ENCODE measurements at places on chromosomes 5 and 9.
A peak's percentile ranks its signal among the peaks of the same experiment; 100 is the strongest.

GRCh38 chr5:10063997-10064396 is 185.7 kb downstream of the ATPSCKMT start:
- no peak for DNase-seq

DNA sequence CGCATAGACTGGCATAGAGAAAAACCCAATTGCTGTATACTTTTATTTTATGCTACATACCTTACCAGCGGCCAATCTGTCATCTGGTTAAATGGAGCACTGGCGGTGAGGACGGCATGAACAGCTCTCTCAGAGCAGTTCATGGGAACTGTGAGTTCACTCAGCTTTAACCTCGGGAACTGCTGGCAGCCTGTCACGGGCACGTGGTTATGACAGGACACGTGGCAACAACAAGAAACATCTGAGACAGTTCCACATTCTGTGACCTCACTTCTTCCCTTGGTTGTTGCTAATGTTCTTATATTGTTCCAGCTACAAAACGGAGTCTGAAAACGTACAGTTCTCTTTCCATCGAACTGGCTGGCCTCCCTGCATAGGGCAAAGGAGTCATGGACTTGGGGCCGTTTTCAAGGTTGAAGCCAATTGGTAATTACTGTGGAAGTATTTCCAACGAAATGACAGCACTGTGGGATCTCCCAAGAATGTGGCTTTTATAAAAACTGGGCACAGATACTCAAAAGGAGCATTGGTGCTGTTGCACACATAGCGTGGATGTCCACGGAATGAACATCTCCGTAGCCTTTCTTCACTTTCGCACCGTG is 246.3 kb upstream of the DAP start:
- no peak for DNase-seq

- DNase-seq, result no peak
Observed at GRCh38 chr9:110316261-110317075, 21.2 kb downstream of the TXNDC8 start.

GRCh38 chr9:79409182-79409823 is 162.5 kb upstream of the TLE4 start:
- no peak for DNase-seq

DNA sequence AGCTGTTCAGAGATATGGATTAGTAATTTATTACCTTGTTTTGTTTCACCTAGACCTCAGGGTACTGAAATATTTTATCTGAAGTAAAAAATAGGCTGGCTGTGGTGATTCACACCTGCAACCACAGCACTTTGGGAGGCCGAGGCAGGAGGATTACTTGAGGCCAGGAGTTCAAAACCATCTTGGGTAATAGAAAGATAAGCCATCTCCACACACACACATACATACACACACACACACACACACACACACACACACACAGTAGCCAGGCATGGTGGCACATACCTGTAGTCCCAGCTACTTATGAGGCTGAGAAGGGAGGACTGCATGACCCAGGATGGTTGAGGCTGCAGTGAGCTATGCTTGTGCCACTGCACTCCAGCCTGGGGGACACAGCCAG is 3.7 kb downstream of the ANXA2R start:
- no peak for DNase-seq

DNA sequence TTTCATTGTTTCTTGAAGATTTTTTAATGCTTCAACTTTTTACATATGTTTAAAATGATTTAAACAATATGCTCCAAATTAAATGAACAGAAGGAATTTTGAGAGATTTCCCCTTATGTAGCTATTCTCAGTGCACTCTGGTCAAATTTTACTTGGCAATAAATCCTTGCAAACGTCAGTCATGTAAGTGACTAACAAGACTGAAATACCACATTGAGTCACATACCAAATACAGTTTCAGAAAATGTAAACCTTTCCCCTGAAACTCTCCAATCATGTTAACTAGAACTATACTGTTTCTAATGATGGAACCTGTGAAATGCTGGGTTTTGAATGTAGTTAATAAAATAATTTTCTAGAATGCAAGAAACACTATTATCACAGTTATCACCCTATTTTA is 29.6 kb downstream of the SAR1B start:
- DNase-seq, result no peak

- no peak for DNase-seq
Observed at GRCh38 chr5:95866435-95867040, 44.0 kb upstream of the GLRX start.

DNA sequence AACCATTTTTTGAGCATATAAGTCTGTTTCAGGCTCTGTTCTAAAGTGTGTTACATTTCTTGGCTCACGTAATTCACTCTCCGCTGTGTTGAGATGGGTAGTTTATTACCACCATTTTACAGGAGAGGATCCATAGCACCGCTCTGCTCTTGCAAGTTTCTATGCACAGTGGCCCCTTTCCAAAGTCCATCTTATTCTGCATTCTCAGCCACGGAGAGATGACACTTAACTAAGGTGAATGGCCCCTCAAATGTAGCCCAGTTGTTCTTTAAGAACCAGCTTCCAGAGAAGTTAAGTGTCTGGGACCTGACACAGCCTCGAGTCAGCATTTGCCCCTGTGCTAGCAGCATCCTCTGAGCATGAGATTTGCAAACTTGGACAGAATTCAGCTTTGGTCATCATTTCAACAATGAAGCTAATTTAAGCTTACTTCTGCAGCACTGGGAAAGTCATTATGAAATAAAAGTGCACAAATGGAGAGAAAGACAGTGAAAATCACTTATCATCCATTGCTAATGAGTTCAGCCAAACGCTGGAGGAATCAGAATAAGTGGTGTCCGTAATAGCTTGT is 61.9 kb downstream of the FAM78A start:
- DNase-seq, result no peak

GRCh38 chr9:130630506-130631330 is 33.7 kb upstream of the PRDM12 start:
- DNase-seq, result no peak

GRCh38 chr5:164392531-164392930 is 887.1 kb downstream of the MAT2B start:
- DNase-seq, result no peak

DNA sequence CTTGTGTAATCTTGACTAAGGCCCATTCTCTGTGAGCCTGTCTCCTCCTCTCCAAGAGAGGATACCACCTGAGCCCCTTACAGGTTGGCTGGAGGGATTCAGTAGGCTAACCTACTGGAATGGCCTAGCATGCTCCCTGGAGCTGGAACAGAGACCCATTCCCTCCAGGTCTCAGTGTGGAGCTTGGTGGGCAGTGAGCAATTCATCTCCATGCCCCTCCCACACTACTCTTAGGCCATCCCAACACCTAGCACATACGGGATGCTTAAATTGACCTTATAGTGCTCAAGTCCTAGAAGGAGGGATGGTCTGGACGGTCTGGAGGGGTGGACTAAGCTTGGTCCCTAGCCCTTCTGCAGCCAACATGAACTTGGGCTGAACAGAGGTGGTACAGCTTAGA is 75.6 kb downstream of the CRB2 start:
- no peak for DNase-seq

DNA sequence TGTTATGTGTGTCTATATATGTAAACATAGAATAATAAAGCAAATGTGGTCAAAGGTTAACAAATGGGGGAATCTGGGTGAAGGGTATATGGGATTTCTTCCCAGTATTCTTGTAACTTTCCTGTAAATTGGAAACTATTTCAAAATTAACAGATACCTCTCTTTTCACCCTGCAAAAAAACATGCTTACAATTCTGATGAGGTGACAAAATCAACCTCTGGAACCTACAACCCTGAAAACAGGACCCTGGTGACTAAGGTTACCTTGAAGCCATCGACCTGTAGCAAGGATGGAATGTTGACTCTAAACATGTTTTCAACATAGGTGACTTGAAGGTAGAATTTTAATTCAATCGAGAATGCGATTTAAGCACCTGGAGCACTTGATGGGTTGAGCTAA is 5.9 kb upstream of the SPTAN1 start:
- no peak for DNase-seq

DNA sequence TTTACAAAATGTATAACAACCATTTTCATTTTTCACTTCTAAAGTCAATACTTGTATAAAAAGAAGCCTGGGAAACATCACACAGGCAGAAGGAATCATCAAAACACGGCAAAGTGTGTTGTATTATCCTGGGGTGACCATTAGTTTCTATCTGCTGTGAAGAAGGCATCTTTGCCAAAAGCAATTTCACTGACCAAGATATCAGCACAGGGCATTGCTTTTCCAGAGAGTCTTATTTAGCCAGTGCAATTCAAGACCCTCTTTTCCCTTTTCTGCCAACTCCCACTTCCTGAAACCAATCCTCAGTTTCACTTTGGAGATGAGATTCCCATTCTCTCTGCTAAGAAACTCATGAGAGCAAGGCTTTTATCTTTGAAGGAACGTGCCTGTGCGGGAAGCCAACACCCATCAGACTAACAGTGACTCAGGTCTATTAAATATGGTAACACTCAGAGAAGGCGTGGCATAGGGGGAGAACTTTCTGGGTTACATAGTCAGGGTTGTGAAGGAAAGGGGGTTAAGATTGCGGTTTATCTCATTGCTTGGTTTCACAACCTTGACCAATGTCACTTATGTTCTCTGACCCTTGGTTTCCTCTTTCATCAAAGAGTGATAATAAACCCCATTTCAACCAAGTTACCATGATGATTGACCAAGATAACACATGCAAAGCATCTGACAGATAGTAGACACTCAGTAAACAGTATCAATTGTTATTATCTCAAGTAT is 666.9 kb upstream of the KLF4 start:
- no peak for DNase-seq

GRCh38 chr5:138336952-138337684 is 948 bp upstream of the FAM53C start:
- no peak for DNase-seq

- DNase-seq, result no peak
Observed at GRCh38 chr5:136563489-136563888, 198.1 kb upstream of the TRPC7 start.

- no peak for DNase-seq
Observed at GRCh38 chr9:35079041-35079425, 709 bp downstream of the FANCG start.

DNA sequence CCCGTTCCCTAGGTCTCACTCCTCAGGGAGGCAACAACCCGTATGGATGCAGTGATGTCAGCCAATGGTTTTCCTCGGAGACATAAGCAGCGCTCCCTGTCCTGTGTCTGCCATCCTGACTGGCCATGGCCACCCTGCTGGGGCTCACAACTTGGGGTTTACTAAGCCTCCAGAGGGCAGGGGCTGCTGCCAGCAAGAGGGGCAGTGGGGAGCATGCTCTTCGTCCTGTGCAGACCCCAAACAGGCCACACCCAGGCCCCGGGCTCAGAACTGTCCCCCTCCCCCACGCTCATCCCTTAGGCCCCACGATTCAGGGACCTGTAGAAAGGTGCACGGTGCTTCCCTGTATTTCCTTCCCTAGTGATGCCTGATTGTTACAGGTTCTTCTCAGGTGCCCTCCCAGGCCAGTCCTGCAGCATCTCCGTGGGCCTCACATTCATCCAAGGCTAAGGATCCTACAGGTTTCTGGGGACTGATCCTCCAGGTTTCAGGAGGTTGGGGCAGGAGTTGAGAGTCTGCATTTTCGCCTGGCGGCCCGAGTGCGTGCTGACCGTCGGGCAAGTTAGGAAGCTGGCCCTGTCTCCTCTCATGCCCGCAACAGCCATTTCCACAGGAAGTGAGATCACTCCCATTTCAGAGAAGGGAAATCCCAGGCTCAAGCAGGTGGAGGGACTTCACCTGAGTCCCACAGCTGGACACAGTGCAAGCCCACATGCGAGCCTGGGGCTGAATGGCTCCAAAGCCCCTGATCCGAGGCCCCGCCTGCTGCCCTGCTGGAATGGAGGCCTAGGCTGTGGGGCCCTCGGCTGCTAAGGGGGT is 217.6 kb downstream of the ROR2 start:
- no peak for DNase-seq

- DNase-seq, result no peak
Observed at GRCh38 chr9:21974722-21975409, 19.3 kb downstream of the CDKN2A start.

- no peak for DNase-seq
Observed at GRCh38 chr5:2030131-2030530, 147.4 kb upstream of the IRX4 start.

- DNase-seq, result no peak
Observed at GRCh38 chr5:82358457-82358856, 80.3 kb upstream of the RPS23 start.

GRCh38 chr9:108953983-108954574 is 19.9 kb downstream of the ABITRAM start:
- DNase-seq, result no peak

- DNase-seq, result no peak
Observed at GRCh38 chr5:29780401-29780800, 1413.1 kb upstream of the CDH6 start.

- no peak for DNase-seq
Observed at GRCh38 chr5:2840372-2840915, 89.0 kb upstream of the IRX2 start.

- peak; percentile 8 for DNase-seq
Observed at GRCh38 chr5:10288592-10289219, 19.0 kb downstream of the CMBL start.

GRCh38 chr5:14873093-14873492 is 1.5 kb upstream of the ANKH start:
- no peak for DNase-seq

DNA sequence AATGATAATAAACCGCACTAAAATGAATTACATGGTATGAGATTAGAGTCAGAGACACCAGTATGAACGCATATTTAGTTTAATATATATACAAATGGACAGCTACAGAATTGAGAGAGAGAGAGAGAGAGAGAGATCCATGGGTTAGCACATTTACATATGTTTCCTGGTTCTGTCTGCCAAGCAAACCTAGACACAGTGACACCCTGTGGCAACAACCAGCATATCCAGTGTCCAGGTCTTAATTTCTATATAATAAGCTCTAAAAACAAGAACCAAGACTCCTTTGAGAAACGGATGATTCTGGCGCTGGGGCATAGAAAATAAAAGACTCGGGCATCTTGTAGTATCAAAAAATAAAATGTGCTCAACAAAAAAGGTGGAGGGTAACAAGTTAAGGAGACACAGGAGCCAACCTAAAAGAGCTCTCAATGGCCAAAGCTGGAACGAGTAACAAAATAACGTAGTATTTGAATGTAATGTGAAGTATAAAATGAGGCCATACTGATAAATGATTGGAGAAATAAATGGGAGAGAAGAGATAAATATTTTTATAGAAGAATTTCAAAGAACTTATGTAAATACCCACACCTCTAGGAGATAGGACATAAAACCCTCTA is 84.5 kb downstream of the RFX3 start:
- DNase-seq, result no peak

DNA sequence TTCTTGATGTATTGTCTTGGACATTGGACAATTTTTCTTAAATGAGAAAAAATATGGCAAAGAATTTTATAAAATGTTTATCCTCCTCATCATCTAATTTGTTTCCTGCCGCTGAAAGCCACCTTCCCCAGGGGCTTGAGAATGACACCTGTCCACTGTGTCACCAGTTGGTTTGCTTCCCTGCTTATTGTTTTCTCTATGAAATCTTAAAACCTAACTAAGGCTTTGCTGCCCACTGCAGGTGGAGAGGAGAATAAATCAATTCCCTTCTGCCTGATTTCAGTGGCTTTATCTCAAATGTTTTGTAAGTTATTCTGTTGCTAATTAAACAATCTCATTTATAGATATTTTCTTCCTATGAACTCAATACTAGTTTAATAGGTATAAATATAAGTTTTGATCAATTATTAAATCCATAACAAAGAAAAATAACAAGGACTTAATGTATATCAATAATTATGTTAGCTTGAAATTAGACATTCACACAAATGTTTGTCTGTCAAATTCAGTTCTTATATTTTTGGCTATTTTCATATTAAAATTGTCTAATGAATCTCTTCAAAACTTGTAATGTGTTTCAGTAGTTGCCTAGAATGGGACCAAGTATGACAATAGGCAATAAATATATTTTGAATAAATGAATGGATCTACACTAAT is 822.5 kb downstream of the PTPRD start:
- no peak for DNase-seq
